ENCODE measurements at places on chromosomes 6 and 20.
A peak's percentile ranks its signal among the peaks of the same experiment; 100 is the strongest.

- DNase-seq = no peak
These were observed 4.3 kb upstream of the MC3R start for GRCh38 chr20:56244259-56244658.

- no peak for DNase-seq
These were observed 366.1 kb upstream of the SOX4 start for GRCh38 chr6:21227486-21227885.

DNA sequence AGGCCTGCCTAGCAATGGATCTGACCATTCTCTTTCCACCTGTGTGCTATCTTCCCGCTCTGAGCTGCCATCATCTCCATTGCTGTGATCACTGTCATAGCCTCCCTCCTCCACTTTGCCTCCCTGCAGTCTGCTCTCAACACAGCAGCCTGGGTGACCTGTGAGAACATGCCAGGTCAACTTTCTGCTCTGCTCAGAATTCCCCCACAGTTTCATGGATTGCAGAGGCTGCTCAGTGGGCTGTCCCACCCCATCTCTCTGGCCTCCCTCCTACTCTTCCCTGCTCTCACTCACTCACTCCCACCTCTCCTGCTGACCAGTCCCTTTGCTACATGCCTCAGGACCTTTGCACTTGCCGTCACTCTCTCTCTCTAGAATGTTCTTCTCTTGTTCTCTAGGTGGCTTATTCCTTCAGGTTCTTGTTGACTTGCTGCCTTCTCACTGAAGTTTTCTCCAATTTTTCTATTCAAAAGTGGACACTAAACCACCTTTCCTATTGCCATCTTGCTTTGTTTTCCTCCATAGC is 159.9 kb downstream of the CD83 start:
- DNase-seq = no peak

GRCh38 chr6:35638679-35639078 is 50.0 kb downstream of the FKBP5 start:
- no peak for DNase-seq

- no peak for DNase-seq
These were observed 45.1 kb downstream of the HNF4A start for GRCh38 chr20:44400671-44400969.

DNA sequence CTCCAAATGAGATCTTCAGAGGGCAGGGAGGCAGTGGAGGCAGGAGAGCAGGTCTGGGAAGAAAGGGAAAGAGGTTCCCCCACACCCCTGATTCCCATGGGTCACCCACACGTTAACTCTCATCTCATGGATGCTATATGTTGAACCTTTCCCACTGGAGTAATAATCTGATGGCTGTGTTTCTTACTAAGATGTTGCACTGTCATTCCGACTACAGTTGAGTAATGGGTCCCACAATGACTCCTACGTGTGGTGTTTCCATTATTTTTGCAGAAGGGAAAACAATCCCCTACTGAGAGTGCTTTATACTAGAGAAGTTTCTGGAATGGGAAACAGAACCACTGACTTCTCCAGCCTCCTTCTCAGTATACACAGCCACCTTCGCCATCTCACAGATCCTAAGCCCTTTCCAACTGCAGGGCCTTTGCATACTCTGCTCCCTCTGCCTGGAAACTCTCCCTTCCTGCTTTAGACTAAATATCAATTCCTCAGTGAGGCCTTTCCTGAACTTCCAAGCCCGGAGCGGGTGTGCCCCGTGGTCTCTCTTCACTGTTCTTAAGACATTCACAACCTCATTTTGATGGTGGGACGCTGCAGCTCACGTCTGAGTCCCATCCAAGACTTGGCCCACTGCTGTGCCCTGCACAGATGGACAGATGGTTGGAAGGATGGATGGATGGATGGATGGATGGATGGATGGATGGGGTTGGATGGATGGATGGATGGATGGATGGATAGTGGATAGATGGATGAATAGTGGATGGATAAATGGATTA is 238.6 kb upstream of the PMEPA1 start:
- no peak for DNase-seq

DNA sequence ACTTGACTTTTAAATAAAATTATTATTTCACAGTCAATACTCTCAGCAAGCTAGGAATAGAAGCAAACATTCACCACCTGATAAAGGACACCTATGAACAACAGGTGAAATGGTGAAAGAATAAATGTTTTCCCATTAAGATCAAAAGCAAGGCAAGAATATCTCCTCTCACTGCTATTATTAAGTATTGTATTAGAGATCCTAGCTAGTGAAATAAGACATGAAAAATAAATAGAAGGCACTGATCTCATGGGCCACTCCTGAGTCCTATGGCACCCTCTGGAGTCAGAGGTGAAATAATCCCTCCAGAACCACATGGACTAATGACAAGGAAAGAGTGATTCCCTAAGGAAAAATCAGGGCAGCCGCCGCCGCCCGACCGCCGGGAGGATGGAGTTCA is 4.0 kb upstream of the NUDT3 start:
- DNase-seq = no peak

- DNase-seq = no peak
These were observed 62.7 kb downstream of the COL12A1 start for GRCh38 chr6:75143191-75143590.

DNA sequence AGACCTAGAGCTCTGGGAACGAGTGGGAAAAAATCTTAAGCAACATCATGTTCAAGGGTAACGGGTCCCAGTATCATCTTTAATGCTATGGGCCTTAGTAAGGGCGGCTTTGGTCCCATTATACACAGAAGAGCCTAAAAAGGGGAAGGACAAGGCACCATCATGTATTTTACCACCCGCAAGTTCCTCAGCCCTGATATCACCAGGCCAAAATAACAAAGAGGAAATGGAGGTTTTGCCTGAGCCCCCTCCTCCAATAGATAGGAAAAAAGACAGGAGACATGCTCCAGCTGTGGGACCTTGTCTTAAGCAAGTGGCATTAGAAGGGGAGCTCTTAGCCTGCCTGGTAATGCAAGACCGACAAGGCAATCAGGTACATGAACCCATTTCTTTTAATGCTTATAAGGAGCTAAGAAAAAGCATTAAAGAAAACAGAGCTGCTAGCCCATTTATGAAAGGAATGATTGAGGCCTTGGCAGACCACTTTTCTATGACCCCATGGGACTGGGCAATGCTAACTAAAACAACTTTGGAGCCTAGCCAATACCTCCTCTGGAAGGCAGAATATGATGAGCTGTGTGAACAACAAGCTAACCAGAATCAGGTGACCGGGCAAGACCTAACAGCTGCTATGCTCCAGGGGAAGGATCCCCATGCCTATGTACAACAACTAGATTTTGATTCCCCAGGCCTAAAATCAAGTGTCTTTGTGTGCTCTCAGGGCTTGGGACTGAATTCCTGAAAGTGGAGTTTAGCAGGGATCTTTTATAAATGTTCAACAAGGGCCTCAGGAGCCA is 23.2 kb downstream of the HLA-DPA1 start:
- DNase-seq = no peak

DNA sequence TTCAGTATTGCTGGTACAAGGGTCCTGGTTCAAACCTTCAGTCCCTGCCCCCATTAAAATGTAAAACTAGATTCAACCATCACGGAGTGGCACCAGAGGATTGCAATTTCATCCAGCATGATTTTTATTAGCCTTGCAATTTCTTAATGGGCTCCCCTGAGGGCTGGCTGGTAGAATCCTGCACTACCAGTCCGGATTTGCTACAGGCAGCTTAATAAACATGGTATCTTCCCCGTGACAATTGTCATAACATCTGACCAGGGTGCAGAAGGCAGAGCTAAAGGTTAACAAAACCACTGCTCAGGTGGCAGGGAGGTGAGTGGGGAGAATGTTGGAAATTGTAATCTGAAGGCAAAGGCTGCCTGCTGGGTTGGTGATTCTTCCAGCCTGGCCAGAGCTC is 94.5 kb downstream of the PKHD1 start:
- DNase-seq = no peak

DNA sequence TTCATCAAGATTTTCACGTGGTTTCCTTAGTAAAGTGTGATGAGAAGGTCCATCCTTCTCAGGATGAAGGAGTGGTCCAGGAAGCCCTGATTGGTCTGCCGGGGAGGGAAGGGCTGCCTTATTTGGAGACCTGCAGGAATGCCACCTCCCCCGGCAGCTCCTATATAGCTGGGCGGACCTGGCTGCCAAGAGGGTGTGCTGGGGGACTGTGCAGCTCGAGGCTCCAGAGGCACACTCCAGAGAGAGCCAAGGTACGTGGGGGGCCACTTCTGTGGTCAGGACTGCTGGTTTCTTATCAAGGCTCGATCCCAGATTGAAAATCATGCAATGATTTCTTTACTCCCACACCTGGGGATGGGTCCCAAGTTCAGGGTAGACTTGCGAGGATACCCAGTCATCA is at the start of gene PRND:
TSS of gene PRND (plus strand) at position 191 of the 400 bp plus-strand sequence. CDS start 2,643 bp downstream, outside the sequence.
- no peak for DNase-seq

DNA sequence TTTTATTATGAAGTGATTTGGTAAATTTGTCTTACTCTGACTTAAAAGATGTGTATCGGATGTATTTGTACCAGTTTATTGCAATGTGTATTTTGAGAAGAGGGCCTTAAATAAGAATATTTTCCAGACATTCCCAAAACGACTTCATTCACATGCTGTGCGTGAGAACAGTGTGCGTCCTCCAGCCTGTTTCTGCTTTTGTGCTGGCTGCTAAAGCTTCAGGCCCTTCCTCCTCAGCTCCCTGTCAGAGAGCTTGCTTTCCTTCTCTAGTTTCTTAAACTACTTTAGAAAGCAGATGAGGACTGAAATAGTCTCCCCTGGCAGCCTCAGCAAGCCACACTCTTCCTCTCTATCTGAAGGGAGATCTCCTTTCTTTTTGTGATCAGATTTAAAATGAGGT is 157.8 kb downstream of the SAMD5 start:
- no peak for DNase-seq

DNA sequence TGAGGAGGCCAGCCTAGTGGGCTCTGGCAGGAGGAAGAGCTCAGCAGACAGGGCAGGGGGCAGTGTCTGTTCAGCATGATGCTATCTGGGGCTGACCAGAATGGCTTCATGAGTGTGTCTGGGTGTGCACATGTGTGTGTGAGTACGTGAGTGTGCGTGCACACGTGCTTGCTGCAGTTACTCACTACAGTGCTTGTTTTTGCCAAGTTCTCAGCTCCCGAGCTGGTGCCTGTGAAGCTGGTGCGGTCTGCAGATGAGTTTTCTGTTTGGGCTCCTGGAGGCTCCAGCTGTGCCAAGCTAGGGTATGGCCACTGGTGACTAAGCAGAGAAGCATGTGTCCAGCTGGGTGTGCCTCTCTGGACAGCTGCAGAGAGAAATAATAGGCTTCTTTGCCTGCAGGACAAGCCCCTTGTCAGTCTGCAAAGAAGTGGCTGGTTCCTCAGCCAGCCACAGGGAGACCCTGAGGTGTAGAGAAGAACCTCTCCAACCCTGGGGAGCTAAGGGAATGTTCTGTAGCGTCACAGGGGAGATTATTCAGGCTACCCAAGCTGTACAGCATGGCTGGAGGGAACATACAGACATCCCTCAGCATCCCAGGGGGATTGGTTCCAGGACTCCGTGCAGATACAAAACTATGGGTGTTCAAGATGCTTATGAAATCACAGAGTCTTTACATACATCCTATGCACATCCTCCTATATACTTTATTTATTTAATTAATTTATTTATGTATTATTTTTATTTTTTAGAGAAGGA is 40.2 kb upstream of the FAM50B start:
- DNase-seq = no peak

- no peak for DNase-seq
These were observed 67.2 kb upstream of the RNF24 start for GRCh38 chr20:4082406-4083097.

GRCh38 chr6:80921861-80922460 is 815.5 kb downstream of the BCKDHB start:
- no peak for DNase-seq

DNA sequence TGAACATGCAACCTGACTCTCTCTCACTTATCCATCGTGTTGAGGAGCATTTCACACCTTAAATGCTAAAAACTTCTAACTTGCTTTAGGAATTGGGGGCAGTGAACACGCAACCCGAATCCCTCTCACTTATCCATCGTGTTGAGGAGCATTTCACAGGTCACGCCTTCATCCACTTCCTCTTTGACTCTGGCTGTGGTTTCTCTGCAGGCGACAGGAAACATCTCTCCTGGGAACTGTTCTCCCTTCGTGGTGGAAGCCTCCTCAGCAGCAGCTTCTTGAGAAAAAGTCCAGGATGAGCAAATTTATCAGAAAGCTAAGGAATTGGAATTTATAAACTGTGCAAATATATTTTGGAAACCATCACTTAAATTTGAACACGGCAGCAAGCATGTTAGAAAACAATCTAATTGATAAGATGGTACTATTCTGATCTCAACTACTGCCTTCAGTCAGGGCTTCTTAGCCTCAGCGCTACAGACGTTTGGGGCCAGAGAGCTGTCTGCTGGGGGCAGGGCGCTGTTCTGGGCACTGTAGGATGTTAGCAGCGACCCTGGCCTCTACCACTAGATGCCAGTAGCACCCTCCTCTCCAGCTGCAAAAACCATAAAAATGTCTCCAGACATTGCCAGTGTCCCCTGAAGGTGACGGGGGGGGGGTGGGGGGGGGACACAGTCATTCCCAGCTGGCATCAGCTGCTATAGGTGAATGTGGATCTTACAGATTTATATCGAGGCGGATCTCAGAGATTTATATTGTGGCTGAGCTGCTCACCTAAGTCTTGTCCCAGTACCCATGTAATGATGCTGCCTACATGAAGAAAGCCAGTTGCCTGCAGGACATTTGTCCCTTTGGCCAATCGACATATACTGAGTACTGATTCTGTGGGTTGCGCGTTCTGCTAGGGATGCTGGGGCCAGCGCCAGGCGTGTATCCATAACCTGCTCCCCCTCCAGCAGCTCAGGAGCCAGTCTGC is 26.2 kb downstream of the CTCFL start:
- peak; percentile 55 for DNase-seq

GRCh38 chr6:5335020-5335419 is 73.7 kb downstream of the FARS2 start:
- no peak for DNase-seq

GRCh38 chr20:12077875-12078274 is 160.2 kb downstream of the BTBD3 start:
- DNase-seq = no peak

Measured in COR-L47 (cell line).